ENCODE measurements at places on chromosomes 11 and 22.
A peak's percentile ranks its signal among the peaks of the same experiment; 100 is the strongest.

DNA sequence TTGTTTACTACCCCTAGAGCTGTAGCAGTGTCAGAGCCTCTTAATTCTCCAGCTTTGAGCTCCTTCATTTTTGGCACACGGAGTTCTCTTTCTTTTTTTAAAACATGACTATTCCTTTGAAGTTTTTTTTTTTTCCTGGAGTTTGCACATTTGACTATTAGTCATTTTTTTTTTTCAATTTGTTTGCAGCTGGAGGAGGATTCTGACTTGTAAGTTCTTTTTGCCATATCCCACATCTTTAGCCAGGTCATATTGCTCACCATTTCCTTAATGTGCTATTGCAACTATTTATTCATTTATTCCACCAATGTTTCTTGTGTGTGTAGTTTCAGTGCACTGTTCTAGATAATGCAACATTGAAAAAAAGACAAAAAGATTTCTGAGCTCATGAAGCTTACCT is 166.3 kb upstream of the ARHGAP20 start:
- DNase-seq, result no peak

DNA sequence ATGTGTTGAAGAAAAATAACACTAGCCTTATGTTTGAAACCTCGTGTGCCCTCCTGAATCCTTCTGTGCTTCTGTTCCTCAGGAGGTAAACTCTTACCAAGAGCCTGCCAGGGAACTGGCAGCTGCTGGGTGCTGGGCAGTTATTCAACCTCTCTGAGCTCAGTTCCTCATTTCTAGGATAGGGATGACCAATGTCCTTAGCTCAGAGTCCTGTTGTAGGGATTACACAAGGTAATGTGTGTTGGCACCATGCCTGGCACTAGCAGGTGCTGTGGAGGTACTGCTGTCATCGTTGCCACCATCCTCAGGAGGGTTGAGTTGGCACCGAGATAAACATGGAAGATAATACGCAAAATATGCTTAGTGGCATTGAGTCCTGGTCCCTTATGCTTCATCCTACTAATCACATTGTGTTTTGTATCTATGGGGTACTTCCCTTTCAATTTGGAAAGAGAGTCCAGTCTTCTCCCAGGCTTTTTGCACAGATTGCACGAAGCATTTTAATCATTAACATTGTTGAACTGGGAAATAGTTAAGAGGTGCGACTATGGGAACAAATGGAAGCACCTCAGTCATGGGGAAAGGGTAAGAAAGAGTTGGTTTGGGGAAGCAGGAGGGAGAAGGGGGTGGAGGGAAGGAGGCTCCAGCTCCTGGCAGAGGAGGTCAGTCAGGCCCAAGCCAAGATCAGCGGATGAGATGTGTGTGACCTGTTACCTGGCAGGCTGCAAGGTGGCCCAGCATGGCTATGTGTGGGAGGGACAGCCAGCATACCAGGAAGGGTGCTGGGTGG is 56.7 kb downstream of the CABIN1 start:
- peak; percentile 57 for DNase-seq

GRCh38 chr11:39425226-39425625 is 2034.2 kb downstream of the LRRC4C start:
- DNase-seq, result no peak

- no peak for DNase-seq
Measured at GRCh38 chr22:47781024-47781423, 1018.6 kb downstream of the TBC1D22A start.

DNA sequence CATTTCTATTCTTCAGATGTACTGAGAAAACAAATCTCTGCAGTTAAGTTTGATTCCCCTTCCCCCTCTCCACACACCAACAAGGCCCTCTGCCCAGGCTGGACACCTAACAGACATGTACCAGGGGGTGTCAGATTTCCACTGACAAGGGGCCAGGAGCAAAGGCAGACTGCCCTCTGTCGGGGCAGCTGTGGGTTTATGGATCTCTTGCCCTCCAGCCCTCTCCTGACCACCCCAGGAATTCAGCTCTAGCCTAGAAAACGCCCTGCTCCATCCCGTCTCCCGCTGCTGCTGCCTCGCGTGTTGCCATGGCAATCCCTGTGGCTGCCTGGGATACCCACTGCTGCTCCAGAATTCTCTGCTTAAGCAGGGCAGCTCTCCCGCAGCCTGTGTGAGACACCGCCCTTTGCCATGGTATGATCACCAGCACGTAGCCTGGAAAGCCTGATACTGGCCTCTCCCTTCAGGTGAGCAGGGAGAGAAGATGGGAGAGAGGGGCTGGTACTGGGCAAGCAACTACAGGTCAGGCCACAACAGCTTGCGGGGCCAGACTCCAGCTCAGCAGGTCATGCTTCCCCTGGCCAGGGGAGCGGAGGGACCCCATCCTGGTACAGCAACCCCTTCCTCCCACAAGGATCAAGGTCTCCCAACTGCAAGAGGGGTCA is 41.6 kb downstream of the BUD13 start:
- DNase-seq, result peak; percentile 5

DNA sequence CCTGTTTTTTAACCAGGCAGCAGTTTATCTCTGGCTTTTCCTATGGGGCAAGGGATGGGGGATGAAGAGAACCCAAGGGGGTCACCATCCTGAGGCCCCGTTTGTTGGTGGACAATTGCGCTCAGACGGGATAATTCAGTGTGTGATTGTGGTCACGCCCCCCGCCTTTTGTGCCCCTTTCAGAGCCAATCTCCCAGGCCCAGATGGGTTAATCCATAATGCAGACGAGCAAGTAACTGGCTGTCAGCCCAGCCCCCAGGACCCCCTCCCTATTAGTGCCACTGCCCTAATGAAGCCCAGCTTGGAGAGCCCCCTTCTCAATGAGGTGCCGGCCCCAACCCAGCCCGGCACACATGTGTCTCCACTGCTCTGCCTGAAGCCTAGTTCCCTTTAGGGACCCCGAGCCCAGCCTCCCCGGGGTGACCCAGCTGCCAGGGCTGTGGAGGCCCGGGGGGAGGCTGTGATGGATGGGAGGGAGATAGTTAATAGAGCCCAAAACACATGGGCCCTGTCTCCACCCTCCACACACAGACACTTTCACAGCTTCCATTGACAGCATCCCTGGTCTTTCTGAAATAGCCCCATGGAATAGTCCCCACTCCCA is 19.1 kb upstream of the ROBO3 start:
- no peak for DNase-seq
